ENCODE measurements at places on chromosomes 6 and 20. TPM values are rescaled to one million over a fixed set of nuclear protein-coding genes. Genes with fewer than 3 reads are reported as not detected.

Gene CNKSR3
- total RNA-seq, result 2.7 TPM

Gene VGLL2
- total RNA-seq, result not detected

Gene ADGB
- total RNA-seq, result not detected

Gene ZNF831
- total RNA-seq, result not detected

All from regular cardiac myocyte (primary cell).